ENCODE measurements at places on chromosomes 16 and 17.

- no peak for DNase-seq
Measured at GRCh38 chr17:8599351-8600011, 31.0 kb downstream of the MYH10 start.

GRCh38 chr17:81509207-81509971, 3.2 kb downstream of the ACTG1 start:
- DNase-seq = no peak

GRCh38 chr16:18827890-18828289, 26.5 kb upstream of the ARL6IP1 start:
- DNase-seq = no peak

- no peak for DNase-seq
Measured at GRCh38 chr16:4689091-4689671, 4.2 kb upstream of the NUDT16L1 start.

DNA sequence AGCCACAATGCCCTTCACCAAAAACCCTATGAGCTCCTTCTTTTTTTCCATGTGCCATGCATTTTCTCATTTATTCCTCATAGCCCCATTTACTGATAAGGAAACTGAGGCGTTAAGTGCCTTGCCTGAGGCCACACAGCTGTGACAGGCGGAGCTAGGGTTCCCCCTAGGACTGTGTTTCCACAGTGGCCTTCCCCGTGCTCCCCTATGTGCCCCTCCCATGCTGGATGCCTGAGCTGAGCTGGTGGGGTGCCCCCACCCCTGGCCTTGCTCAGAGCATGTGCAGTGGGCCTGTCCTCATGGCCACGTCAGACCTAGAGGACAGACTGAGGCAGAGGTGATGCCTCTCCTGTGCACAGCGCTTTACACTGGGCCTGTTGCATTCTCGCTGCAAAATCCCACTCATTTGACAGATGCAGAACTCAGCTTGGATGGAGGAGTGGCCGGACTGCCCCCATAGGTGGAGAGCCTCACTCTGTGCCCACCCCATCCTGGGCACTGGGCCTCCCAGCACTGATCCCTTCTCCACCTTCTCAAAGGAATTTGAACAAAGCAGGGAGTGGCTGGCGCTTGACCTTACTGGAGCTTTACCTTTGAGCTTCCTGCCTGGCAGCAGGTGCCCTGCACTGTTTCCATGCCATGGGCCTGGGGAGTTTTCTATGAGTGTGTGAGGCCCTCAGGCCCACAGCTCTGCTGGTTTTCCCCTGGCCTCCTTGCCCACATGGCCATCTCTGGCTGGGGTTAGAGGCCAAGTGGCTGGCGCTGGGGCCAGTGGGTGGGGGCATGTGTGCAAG, 2.6 kb downstream of the MAP2K3 start:
- DNase-seq = no peak

GRCh38 chr17:4617090-4617489, 24.4 kb downstream of the ALOX15 start:
- DNase-seq = no peak

DNA sequence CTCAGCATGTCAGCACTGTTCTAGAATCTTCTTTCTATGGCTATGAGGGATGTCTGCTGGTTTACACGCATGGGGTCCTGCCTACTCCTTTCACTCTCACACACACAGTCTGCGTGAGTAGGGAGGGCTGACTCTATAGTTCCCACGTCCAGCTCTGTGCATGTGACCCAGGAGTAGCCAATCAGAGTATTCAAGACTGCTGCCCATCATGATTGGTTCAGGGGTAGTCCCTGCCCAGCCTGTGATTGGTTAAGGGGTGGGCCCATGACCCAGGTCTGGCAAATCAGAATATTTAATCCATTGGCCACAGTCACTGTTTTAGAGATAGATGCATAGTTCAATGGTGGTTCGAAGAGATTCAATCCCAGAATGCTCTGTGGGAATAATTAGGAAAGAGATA, 151.3 kb upstream of the IRX3 start:
- no peak for DNase-seq

GRCh38 chr16:21233045-21233520, 416 bp upstream of the ANKS4B start:
- DNase-seq = no peak

- no peak for DNase-seq
Measured at GRCh38 chr17:62714016-62714777, 86.7 kb downstream of the MRC2 start.

DNA sequence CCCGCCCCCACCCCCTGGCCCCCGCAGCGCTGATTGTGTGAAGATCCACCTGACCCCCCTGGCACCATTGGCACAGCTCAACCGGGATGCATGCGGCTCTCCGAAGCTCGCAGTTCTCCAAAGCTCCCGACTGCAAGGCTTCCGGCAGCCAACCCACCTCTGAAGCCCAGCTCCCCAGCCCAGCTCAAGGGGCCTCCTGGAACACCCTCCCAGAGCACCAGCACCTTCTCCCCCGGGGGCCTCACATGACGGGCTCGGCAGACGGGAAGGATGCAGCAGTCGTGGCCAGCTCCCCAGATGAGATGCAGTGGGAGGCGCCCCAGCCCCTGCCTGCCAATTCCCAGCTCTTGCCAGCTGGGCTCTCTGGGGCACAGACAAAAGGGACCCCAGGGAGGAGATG, 215.3 kb downstream of the ZNF423 start:
- DNase-seq = no peak

GRCh38 chr16:56769677-56770076, 39.7 kb downstream of the NUP93 start:
- no peak for DNase-seq

DNA sequence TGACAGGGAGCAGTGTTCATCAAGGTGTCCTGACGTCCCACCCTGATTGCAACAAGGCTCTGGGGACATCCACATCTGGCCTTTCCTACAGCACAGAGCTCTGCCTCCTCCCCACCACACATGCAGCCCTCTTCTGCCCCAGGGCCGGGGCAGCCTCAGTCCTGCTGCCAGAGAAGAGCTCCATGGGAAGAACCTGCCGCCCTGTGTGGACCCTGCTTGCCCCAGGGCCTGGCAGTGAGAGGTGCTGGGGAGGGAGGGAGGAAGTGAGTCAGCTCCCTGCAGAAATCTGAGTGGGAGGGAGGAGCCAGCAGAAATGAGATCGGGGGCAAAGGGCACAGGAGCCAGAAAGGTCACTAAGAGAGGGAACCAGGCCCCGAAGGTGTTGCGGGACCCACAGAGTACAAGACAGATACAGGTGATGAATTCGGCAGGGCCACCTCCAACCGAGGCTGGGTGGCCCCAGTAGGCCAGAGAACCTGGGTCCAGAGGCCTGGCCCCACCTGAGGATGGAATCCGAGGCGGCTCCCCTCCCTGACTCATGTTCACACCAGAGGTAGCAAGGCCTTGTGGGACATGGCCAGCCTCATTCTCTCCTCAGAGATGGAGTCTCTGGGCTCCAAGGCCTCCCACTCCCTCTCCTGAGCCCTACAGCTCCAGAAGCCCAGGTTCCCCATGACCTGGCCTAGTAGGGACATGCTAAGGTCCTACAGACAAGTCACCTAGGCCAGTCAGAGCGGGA, 24.8 kb downstream of the MYO18A start:
- DNase-seq = peak; percentile 74

GRCh38 chr16:86396422-86396821, 113.9 kb upstream of the FOXF1 start:
- no peak for DNase-seq

DNA sequence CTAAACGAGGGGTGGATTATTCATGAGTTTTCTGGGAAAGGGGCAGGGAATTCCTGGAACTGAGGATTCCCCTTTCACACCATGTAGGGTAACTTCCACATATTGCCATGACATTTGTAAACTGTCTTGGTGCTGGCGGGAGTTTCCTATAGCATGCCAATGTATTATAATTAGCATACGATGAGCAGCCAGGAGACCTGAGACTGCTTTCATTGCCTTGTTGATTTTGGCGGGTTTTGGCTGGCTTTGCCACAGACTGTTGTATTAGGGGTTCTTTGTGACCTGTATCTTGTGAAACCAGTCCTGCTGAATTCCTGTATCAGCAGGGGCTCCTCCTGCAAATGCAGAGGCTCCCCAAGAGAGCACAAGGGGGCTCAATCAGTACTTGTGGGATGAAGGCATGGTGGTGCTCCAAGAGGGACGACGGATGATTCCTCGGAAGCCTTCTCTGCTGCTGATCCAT, 104.4 kb upstream of the CACNG5 start:
- no peak for DNase-seq

DNA sequence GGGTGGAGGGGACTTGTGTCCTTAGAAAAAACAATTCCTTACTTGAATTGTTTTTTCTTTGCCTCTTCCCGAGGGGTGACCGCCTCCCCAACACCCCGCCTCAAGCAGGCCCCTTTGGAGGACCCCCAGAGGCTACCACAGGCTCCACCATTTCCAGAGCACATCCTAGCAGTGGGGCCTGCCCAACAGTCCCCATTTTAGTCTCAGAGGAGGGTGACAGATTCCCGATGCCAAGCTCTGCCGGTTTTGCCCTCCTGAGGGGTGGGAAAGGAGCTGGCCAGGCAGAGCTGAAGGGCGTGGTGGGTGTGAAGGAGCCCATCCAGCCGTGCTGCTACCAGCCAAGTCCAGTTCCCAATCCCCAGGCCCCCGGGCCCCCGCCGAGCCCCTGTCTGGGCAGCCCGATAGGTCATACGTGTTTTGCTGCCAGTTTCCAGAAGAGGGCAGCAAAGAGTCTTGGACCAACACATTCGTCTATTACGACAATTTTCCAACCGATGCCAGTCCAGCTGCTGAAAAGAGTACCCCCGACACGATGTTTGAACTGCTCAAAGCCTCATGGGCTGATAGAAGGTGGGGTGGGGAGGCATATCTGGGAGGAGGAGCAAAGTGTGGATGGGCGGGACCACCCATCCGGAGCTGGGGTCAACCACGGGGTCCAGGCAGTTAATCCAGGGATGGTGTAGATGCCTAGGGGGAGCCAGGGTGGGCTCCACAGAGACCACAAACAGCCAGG, 18.8 kb upstream of the GAA start:
- peak; percentile 69 for DNase-seq

DNA sequence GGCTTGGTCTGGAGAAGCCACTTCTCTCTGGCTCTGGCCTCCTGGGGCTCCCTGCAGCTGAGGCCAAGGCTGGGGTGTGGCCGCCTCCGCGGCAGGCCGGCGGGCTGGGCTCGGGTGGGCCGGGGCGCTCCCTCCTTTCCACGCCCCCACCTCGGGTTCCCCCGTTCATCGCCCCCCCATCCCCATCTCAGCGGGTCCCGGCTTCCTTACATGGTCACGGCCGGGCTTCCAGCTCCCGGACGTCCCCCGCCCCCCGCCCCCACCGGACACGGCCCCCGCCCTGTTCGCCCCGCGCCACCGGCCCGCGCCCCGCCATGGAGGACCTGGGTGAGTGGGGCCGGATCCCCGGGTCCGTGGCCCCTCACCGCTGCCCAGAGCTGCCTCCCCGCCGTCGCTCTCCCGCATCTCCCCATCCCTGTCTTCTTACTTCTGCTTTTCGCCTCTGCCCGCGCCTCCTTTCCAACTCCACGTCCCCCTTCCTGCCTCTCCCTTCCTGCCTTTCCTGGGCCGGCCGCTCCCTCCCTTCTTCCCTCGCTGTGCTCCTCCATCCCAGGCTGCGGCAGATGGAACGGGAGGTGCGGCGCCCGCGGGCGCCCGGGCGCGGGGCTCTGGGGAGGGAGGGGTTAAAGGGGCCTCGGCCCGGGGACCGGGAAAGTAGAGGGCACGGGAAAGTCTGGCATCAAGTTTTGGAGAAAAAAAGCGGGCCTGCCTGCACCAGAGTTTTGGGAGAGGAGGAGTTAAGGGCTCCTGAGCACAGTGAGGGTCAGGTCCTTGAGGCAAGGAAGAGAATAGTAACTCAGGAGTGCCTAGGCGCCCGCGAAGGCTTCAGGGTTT, at the start of gene TGFB1I1:
TGFB1I1 (plus strand) TSS at position 278 of the 834 bp plus-strand sequence; CDS start at position 315, 37 bp downstream.
- no peak for DNase-seq

GRCh38 chr16:46884513-46885293, 541 bp downstream of the GPT2 start:
- peak; percentile 26 for DNase-seq

GRCh38 chr17:65394811-65395472, 166.5 kb downstream of the AXIN2 start:
- DNase-seq = no peak

DNA sequence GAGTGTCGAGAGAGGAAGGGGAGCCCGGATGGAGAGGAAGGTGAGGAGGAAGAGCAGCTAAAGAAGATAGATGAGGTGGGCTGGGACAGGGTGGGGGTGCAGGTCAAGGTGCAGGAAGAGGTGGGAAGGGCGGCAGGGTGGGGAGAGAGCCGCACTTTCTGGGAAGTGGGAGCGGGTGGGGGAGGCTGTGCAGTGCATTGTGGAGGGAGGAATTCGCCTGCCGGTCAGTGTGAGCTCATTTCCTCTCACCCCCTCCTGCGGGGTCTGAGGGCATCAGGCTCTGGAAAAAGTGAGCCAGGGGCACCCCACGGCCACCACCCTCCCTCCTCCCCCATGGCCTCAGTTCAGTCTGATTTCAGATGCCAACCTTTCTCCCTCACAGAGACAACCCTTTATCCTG, 2.5 kb upstream of the ARHGAP23 start:
- no peak for DNase-seq

- no peak for DNase-seq
Measured at GRCh38 chr17:77540975-77541374, 400.2 kb downstream of the SEC14L1 start.

DNA sequence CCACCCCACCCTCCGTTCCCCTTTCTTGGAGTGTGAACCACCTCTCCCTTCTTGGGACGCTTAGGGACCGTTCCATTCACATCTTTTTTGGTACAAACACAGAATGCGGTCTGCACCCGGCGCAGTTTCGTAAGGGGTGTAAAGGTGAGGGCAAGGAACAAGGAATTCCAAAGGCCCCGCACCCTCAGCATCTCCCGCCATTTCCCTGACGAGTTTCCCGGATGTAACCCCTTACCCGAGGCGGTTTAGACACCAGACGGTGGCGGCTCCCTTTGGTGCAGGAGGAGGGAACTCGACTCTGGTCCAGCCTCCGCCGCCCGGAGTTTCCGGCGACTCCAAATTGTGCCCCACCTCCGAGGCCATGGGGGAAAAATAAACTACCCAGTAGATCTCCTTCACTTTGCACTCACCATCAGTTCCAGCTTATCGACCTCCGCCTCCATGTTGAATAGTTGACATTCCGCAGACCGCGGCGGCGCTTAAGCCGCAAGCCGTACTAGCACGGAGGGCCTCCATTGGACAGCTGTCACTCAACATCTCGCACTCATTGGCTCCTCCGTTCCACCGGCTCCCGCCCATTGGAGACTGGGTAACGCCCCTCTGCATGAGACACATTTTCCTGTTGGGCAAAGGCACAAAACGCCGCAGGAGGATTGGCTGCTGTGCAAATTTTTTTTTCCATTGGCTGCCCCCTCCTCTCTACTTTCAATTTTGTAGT, at the start of gene SKA2:
SKA2 (minus strand) TSS at position 466 of the 718 bp plus-strand sequence; CDS start at position 443, 23 bp downstream.
- peak; percentile 99 for DNase-seq

DNA sequence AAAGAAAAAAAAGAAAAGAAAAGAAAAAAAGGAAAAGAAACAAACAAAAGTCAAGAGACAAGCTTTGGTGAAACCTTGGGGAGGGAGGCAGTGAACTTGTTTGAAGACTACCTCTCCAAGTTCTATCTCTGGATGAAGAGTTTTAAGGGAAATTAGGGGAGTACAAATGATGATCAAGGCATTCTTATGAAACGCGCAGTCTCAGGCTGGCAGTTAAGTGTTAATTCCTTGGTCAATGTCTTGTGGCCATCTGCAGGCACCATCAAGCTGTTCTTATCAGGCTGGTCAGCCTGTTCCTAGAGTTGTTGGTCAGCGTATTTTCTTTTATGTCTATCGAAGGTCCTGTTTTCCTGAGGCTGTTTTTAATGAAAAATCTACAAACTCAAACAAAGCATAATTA, 8.2 kb upstream of the DRG2 start:
- DNase-seq = no peak

- no peak for DNase-seq
Measured at GRCh38 chr16:86317813-86318650, 192.3 kb upstream of the FOXF1 start.
